ENCODE measurements at places on chromosomes 5 and 9.
A peak's percentile ranks its signal among the peaks of the same experiment; 100 is the strongest.

GRCh38 chr9:92492781-92493401 is 10.6 kb upstream of the ASPN start:
- no peak for DNase-seq

DNA sequence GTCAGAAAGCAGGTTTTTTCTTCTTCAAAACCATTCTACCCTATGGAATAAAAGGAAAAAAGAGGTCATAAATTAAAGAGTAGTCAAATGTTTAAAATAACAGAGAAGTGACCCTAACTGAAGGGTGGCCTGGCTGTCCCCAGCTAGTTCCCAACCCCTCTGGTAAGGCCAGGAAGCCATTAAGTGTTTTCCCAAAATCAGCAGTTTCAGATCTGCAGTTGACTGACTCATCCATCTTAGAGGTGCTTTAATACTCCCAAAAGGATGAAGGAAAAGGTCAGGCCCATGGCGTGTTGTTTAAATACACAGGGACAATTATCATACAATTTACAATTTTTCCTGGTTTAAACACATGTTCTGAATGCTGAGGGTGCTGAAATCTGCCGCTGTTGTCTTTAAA is 47.9 kb upstream of the TBC1D9B start:
- no peak for DNase-seq

- DNase-seq = no peak
Measured at GRCh38 chr9:118336250-118336942, 632.2 kb downstream of the TLR4 start.

GRCh38 chr9:78680196-78680595 is 383.3 kb downstream of the PSAT1 start:
- no peak for DNase-seq

GRCh38 chr5:78705826-78706225 is 57.3 kb upstream of the LHFPL2 start:
- no peak for DNase-seq

GRCh38 chr5:138844125-138844461 is 31.0 kb downstream of the LRRTM2 start:
- DNase-seq = no peak

DNA sequence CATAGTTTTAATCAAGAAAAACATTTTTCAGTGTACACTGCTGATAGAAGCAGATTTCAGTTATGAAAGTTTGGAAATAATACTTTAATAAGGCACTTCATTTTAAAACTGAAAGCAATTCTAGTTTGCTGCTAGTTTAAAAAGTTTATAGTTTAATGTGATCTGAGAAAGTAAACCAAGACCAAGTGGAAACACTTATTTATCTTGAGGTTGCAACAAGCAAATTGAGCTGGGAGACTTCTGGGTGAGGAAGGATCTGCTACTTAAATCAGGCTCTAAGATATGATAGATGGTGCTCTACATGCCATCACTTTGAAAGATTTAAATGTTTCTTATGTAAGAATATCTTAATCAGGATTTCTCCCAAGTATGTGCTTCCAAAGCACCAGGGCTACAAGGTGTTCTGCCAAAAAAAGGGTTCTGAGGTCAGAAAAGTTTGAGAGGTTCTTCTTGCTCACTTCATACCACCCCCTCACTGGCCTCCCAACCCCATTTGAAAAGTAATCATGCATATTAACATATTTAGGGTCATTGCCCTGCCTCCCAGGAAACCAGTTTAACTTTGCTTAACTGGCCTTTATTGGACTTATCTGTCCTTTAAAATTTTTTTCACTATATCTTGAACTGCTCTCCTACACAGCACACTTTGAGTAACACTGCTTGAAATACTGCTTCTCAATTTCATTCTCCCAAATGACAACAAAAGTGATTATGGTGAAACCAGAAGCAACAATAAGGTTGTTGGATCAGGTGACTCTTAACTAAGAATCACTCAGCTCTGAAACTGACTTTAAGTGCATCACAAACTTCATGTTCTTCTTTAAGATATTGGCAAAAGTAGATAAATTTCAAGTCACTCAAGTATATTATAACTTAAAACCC is 15.5 kb downstream of the SLC44A1 start:
- DNase-seq = peak; percentile 33

DNA sequence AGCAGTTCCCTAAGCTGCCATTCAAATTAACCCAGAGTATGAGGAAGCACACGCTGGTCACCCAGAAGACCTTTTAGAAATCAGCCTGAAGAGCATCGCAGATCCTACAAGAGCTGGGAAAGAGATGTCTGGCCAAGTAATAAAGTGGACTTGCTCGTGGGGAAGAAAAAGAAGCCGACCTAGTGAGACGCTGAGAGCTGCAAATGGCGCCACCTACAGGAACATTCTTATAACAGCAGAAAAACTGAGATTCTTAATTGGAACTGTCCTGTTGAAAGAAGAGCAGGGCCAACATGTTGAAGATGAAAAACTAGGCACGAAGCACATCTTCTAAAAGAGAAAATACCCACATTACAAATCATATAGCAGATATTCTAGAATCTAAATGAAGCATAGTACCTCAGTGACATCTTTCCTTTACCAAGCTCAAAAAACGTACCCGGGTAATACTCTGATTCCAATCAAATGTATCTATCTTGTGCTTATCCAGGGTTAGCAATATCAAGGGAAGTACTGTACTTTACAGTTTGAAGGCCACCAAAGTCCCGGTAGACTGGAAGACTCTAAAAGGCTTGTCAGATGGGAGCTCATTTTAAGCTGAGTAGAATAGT is 3.9 kb upstream of the GNAQ start:
- DNase-seq = peak; percentile 81

GRCh38 chr5:6995115-6995514 is 281.9 kb downstream of the TENT4A start:
- no peak for DNase-seq

DNA sequence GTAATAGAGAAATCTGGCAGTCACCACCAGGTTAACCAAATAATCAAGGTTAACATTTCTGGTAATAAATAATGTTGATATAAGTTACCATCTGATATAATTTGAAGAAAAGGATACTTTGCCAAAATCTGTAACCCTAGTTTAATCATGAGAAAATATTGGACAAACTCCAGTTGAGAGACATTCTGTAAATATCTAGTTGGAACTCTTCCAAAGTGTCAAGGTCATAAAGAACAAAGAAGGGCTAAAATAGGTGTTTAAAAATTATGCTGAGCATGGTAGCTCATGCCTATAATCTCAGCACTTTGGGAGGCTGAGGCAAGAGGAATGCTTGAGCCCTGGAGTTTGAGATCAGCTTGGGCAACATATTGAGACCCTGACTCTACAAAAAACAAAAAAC is 253.3 kb downstream of the MRPS30 start:
- no peak for DNase-seq

DNA sequence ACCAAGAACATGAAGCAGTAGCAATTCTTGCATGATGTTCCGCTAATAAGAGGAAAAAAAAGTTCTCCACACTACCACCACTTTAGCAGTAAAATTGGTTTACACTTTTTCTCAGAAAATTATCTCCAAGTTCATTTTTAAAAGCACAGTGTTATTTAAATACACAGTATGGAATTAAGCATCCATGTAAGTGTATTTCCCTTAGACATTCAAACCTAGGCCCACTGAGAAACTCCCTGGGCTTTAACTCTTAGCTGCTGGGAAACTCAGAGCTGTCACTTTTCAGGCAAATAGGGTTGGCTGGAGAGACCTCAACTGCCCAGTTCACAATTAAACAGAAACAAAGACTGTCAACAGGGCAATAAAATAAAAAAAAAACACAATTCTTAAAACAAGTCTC is 2.7 kb downstream of the GNAQ start:
- no peak for DNase-seq

DNA sequence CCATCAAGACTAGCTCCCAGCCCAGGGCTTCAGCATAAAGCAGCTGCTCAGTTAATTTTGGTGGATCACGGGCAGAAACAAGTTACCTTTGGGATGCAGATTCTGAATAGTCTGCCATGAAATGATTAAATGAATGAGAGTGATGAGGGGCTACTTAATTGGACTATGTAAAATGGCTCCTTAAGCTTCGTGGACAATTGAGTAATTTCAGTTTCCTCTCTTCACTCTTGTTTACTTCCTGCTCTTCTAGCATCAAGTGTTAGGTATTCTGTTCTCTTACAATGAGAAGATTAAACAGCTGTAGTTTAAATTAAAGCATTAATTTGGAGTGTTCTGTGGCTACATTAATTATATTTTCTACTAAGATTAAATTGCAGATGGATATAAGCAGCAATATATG is 28.1 kb downstream of the PIK3R1 start:
- no peak for DNase-seq

DNA sequence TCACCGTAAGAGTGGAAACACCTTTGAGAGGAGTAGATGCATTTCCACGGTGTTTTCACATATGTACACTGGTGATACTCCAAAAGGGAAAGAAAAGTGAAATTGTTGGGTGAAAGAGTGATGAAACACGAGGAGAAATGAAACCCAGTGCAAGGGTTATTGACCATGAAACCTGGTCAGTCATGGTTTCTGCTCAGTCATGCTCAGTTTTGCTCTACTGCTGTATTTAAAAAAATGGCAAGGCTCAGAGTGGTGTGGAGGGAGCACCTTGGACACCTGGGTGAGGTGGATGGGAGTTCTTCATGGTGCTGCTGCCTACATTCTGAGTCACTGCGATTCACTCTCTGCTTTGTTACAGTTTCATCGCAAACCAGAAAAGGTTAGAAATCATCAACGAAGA is 32.3 kb downstream of the NTRK2 start:
- no peak for DNase-seq

- DNase-seq = no peak
Measured at GRCh38 chr5:15558240-15558639, 58.3 kb downstream of the FBXL7 start.

GRCh38 chr9:68780380-68780712 is 75.3 kb downstream of the PIP5K1B start:
- DNase-seq = no peak

- DNase-seq = no peak
Measured at GRCh38 chr5:113038136-113038535, 61.5 kb downstream of the DCP2 start.

- no peak for DNase-seq
Measured at GRCh38 chr5:165258197-165258771, 1752.9 kb downstream of the MAT2B start.

GRCh38 chr5:313265-313664 is 8.2 kb upstream of the AHRR start:
- no peak for DNase-seq

- DNase-seq = no peak
Measured at GRCh38 chr5:125137535-125137934, 391.1 kb upstream of the ZNF608 start.

- DNase-seq = peak; percentile 96
Measured at GRCh38 chr5:14581106-14581890, at the start of gene OTULINL. Gene OTULINL, plus strand, starts transcription at chr5:14581792. Its CDS starts 103 bp downstream, at chr5:14581895.

GRCh38 chr5:133708331-133708850 is 96.0 kb upstream of the FSTL4 start:
- no peak for DNase-seq
